ENCODE measurements at places on chromosomes 16 and 17. TPM values are rescaled to one million over a fixed set of nuclear protein-coding genes. Genes with fewer than 3 reads are reported as not detected.

- peak; percentile 93 for DNase-seq
Measured at GRCh38 chr17:69761767-69762321, 313.2 kb upstream of the KCNJ16 start.

DNA sequence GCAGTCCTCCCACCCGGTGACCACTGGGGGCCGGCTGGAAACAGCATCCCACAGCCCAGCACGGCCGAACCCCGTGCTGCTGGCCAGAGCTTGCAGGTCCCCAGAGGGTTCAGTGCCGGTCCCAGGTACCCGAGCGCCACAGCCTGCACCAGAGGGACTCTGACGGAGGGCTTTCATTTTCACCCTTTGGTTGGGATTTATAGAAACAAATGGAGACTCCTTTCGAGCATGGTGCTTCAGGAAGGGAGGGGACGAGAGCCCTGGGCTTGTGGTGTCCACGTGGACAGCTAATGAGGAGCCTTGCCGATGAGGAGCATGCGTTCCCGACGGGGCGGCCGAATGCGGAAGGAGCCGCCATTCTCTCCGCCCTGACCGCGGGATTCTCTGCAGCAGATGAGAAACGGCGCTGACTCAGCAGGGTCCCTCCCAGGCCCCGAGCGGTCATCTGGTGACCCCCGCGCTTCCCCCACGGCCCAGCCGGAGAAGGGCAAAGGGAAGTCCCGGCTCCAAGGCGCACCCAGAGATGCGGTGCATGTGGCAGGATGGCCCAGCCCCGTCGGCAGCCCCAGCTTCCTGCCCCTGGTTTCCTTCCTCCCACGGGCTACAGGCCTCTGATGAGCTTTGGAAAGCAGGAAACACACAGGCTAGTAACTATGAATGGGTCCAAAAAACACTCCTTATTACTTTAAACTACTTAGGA, 9.8 kb downstream of the SLC38A10 start:
- no peak for DNase-seq

- no peak for DNase-seq
Measured at GRCh38 chr17:2412561-2413021, 11.7 kb upstream of the MNT start.

MFSD6L gene
- not detected for polyA plus RNA-seq

DNA sequence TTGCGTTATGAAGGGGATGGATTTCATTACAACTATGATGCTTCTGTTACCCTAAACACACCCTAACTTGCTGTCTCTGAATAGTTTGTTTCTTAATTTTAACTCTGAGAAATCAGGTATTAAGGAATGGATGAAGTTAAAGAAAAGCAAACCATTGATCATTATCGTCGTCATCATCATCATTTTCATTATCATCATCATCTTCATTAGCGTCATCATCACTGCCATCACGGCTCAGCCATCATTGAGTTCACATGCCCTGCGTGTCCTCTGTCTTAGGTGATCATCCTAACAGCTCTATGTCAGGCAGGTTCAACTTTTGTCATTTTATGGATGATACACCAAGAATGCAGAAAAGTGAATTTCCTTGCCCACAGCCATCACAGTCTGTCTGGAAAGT, 477.5 kb upstream of the EEF2KMT start:
- no peak for DNase-seq

DNA sequence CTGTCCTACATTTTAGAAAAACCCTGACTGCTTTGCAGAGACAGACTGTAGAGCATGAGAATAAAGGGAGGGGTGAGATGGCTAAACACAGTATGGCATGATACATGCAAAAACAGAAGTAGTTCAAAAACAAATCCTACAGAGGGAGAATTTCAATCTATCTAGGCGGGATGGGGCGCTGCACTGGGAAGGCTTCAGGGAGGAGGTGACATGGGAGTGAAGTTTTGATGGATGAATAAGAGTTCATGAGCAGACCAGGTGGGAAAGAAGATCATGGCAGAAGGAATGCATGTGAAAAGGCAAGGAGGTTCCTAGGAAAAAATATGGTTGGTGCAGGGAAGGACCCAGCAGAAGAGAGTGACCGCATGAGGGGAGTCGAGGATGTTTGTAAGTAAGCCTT, 19.2 kb downstream of the HS3ST3B1 start:
- DNase-seq: no peak

DNA sequence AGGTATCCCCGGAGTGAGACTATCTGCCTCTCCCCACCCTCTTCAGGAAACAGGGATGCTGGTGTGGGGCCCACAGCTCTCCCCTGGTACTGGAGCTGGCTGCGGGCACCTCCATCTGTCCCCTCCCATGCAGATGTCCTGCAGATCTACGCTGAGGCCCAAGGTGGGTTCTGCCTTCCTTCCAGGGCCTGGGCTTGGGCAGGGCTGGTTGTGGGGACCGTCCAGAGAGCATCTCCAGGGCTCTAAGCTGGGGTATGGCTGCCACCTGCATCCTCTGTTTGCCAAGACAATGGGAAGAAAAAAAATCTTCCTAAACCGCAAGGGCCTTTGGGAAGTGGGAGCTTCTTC, 12.9 kb downstream of the ZNF213 start:
- DNase-seq: no peak

HSD3B7 gene
- 9.5 TPM for polyA plus RNA-seq

- no peak for DNase-seq
Measured at GRCh38 chr17:61330174-61331150, 69.2 kb upstream of the TBX2 start.

DNA sequence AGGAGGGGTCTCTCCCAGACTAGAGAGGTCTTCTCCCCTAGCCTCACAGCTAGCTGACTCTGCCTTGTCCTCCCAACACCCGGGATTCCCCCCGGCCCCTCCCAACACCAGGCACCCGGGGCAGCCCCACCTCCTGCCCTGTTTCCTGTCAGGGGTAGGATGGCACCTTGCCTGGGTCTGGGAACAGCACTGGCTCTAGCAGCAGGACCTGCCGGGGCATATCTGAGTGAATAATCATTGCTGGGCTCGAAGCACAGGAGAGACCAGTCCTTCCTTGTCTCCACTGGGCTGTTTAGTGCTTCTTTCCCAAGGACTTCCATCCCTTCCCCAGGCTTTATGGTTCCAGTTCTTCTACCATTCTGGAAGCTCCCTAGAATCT, 25.7 kb downstream of the MINK1 start:
- no peak for DNase-seq

TBC1D28 gene
- polyA plus RNA-seq: not detected

DNA sequence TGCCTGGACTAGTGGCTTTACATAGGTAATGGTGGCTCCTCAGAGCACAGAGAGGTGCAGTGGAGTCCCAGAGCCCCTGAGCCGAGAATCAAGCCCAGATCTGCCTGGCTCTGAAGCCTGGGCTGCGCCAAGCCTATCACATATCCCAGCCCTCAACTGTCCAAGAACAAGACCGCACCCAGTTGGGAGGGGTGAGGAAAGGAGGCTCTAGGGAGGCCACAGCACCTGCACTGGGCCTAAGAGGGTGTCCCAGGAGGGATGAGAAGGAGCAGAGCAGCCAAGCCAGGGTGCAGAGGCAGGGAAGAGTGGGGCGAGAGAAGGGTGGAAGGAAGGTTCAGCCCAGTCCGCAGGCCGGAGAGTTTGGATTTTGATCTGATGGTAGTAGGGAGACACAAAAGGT, 941 bp upstream of the RNF112 start:
- no peak for DNase-seq

- DNase-seq: no peak
Measured at GRCh38 chr17:57726213-57726790, 18.8 kb downstream of the CCDC182 start.

GRCh38 chr17:73320601-73321264, 8.9 kb upstream of the CDC42EP4 start:
- DNase-seq: no peak
